CD4-positive, alpha-beta T cell treated with Interleukin-17A for 1 hour (primary cell): ENCODE measurements at places on chromosomes 11 and 22.

GRCh38 chr22:22910272-22911240 lies 22.9 kb downstream of the IGLL5 start:
- DNase-seq: no peak

DNA sequence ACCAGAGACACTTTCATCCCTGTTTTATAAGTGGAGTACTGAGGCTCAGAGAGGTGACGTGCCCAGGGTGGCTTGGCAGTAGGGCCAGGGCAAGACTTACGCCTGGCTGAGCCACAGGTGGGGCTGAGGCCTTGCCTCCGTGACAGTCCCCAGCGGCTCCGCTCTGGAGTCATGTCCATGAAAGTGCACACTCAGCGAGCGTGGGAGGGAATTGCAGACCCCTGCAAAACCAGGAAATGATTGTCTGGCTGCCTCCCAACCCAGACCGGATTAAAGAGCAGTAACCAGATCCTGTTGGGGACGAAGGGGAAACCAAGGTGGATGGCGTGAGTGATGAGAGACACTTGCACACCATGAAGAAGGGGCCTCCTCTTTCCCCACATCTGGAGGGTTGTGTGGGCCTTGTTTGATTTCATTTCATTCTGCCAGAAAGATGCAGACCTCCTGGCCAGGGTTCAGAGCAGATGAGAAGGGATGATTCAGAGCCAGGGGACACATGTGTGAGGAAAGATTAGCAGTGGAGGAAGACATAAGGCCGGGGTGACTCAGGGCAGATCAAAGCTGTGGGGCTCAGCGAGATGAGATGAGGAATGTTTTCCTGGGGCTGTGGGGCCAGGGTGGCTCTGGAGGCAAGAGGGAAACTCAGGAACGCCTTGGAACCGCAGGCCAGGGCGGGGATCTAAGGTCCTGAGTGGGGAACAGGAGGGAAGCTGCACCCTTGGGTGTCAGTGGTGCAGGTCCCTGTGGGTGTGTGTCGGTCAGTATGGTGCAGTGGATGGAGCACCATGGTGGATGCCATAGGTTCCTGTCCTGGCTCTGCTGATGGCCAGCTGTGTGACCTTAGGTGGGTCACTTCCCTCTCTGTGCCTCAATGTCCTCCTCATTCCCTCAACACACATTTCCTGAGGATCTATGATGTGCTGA lies 29.9 kb upstream of the LRRC32 start:
- DNase-seq: no peak

DNA sequence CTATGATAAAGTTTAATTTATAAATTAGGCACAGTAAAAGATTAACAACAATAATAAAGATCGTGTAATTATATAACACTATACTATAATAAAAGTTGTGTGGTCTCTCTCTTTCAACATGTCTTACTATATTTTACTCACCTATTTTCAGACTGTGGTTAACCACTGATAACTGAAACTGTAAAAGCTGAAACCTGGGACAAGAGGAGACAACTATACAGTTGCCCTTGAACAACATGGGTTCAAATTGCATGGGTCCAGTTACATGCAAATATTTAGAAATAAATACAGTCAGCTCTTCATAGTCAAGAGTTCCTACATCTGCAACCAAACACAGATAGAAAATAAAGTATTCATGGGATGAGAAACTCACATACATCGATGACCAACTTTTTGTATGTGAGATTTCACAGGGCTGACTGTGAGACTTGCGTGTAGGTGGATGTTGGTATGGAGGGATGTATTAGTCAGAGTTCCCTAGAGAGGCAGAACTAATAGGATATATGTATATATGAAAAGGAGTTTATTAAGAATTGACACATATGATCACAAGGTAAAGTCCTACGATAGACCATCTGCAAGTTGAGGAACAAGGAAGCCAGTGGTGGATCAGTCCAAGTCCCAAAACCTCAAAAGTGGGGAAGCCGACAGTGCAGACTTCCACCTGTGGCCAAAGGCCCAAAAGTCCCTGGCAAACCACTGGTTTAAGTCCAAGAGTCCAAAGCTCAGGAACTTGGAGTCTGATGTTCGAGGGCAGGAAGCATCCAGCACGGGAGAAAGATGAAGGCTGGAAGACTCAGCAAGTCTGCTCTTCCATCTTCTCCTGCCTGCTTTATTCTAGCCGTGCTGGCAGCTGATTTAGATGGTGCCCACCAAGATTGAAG lies 359.5 kb downstream of the INSC start:
- DNase-seq: no peak

DNA sequence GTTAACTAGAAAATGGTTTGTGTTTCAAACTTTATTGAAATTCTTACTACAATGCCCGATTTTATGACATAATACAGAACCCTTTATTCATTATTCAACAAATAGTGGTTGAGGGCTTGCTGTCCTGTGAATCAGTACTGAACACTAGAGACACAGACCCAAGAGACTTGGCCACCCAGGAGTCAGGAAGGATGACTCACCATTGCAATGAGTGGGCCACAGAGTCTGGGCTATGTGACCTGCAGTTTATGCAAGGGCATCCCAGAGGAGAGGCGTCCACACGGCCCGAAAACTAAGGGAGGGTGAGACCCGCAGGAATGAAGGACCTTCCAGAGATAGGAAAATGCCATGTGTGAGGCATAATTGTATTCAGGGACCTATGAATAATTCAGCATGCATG lies 143.8 kb upstream of the DDI1 start:
- DNase-seq: no peak

DNA sequence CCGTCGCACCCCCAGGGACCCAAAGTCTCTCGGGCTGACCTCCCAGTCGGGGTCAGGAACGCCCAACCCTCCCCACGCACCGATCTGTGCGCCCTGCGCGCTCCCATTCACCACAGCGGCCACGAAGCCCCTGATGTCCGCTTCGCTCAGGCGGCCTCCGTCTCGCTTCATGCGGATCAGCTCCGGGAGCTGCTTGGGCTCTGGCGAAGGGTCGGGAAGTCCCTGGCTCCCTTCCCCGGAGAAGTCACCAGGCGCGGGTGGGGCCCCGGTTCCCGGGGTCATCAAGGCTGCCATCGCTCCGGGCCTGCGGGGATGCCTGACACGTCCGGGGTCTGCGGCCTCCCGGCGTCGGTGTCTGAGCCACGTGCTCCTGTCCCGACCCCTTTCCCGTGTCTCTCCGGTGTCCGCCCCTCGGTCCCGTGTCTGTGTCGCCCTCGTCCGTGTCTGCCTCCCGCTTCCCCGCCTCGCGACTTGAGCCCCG lies 356 bp downstream of the TYMP start:
- DNase-seq: no peak

DNA sequence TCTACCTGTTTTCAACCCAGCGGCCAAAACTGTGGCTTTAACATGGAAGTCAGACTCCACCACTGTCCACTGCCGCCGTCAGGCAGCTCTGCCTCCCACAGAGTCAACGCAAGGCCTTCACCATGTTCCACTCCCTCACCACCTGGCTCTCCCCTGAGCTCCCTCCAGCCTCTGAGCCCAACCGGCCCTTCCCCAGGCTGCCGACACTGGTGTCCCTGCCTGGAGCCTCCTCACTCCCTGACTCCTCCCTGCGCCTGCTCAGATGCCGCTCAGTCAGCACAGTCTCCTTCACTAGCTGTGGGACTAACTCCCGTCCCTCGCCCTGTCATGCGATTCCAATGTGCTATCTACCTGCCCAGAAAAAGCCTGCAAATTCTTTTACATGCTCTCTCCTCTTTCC lies 16.3 kb downstream of the SULT4A1 start:
- no peak for DNase-seq

DNA sequence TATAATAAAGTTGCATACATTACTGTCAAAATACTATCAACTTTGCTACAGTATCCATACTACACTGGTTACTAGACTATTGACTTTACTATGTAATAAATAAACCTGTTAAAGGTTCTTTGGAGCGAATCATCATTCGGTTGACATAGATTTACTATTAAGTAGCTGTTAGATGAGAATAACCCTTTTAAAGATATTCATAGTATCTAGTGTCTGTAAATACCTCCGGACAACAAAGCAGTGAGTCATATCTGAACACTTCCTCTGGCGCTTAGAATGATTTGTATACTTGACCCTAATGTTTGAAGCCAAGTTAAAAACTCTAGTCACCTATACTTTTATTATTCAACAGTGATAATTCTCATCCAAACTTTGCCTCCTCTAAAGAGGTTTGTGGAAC lies 84.7 kb downstream of the MSANTD4 start:
- no peak for DNase-seq

DNA sequence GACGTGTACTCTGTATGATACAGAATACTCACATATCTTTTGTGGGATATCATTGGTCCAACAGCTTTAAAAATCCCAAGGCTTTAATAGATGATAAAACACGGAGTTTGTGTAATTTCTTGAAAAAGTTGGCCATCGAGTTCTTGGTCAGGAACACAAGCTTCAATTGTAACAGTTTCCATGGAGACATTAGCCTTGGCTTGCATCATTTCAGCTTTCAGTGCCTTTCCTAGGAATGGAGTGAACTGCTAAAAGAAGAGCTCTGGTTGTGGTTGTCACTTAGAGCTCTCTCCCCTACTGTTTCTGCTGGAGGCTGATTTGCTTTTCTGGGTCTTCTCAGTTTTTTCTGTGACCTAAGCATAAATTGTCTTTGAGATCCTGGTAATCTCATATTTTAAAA lies 14.2 kb downstream of the BMAL1 start:
- DNase-seq: no peak

DNA sequence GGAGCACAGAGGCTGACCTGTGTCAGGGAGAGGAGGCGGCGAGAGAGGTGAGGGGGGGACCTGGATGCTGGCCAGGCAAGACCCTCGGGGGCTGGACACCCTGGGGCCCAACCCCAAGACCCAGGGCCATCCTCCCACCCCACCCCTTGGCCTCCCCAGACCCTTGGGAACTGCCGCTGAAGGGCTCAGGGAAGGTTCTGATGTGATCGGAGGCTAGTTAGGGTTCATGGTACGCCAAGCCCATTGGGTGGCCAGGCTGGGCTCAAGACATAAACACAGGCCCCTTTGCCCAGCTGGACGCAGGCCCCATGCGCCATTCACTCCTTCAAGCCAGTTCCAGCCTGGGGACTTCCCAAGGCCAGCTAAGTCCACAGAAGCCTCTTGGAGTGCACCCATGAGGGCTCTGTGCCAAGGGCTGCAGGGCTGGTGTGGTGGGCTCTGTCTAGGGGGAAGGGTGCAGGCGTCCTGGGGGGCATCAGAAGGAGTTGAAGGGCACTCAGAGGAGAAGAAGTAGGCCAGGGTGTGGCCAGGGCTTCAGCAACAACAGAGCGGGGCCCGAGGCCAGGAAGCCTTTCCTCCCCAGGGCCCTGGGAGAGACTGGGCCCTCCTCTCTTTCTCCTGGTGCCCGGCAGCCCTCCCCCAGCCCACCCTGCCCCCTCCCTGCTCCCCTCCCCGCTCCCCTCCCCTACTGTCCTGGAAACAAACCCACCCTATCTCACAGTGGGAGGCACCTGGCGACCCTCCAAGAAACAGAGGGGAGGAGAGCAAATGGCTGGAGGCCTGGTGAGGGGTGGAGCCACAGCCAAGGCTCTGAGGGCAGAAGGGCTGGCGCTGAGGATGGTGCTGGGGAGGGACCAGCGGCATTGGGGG lies 12.9 kb downstream of the TSPAN32 start:
- DNase-seq: no peak

DNA sequence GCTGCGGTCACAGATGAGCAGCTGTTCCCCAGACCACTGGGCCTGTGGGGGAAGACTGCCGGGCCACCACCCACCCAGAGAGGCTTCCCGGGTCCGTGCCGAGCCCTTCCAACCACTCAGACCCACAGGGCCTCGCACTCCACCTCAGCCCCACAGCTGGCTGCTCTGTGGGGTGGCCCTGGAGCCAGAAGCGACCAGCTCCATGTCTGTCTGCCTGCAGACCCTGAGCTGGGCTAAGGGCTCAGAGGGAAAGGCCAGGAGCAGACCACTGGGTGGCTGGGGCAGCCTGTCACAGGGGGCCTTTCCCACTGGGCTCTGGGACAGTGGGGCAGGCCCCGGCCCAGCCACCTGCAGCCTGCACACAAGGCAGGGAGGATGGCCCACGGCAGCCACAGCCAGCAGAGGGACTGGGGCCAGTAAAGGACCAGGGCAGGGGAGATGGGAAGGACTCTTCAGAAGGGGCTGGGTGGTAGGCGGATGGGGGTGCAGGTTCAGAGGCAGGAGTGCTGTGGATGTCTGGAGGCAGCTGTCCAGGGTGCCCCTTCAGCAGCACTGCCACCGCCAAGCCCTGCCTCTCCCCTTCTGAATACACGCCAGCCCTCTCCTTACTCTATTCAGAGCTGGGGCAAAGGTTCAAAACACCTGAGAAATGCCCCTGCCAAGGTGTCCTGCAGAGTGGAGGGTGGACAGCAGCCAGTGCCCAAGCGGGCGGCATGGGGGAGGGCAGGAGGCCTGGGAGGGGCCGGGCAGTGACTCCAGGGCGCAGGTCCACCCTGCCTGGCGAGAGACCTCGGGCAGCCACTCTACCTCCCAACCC lies 32.2 kb downstream of the GNB1L start:
- DNase-seq: no peak

DNA sequence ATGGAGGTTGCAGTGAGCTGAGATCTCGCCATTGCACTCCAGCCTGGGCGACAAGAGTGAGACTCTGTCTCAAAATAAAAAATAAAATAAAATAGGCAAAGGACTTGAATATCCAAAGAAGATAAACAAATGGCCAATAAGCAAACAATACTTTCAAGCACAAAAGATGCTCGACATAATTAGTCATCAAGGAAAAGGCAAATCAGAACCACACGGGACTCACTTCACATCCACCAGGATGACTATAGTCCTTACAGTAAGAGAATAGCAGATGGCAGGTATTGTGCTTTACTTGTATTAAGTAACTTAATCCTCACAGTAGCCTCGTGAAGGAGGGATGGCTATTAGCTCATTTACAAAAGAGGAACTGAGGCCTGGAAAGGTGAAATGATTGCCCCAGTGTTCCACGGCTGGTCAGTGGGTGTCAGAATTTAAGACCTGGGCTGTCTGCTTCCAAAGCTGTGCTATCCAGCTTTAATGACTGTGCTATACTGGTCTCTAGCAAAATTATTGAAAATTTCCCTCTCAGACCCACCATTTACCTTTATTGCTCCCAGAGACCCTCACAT lies 40.2 kb upstream of the RBFOX2 start:
- no peak for DNase-seq

- no peak for DNase-seq
These were observed 528 bp downstream of the FAT3 start for GRCh38 chr11:92225125-92225567.

DNA sequence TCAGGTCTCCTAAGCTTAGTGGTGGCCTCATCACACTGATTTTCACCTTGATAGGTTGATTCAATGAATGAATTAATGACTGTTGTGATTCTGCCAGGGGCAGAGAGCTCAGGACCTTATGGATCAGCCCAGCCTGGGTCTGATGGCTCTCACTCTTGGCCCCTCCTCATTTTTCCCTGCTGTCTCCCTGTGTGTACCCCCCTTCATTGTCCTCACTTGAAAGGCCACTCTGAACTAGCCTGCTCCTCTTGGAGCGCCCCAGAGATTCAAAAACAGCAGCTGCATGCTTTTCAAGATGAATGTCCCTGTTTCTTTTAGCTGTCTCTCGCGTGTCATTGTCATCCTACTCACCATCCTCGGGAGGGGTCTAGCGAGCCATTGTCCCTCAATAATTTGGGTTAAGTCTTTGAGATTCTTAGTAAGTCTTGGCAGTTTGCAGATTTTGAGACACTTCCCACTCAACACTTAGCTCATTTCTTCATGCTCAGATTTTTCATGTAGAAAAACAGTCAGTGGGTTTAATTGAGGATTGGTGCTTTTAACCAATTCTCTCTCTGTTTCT lies 42.5 kb upstream of the MICAL2 start:
- no peak for DNase-seq
